ENCODE measurements at places on chromosomes 4 and X.

GRCh38 chr4:143089291-143089690 lies 95.4 kb upstream of the USP38 start:
- no peak for DNase-seq

GRCh38 chr4:22237155-22237751 lies 278.6 kb downstream of the ADGRA3 start:
- peak; percentile 64 for DNase-seq

DNA sequence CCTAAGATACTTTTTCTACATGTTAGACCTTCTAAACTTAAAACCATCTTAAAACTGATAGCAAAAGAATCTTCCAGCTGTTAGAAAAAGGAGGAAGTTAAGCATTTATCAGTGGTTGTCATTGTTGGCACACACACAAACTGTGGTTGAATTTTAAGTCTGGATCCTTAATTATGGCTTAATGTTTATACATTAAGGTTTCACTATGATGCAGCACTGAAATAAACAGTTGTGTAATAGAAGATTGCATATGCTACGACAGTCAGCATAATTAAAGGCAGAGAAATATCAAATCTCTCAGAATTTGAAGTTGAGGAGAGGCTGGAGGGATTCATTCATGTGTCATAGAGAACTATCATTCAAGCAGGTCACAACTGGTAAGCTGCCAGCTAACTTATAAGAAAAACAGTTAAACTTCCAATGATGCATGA lies 32.3 kb downstream of the ADGRA3 start:
- no peak for DNase-seq

- DNase-seq: no peak
Measured at GRCh38 chrX:120664081-120664480, 34.2 kb upstream of the C1GALT1C1 start.

DNA sequence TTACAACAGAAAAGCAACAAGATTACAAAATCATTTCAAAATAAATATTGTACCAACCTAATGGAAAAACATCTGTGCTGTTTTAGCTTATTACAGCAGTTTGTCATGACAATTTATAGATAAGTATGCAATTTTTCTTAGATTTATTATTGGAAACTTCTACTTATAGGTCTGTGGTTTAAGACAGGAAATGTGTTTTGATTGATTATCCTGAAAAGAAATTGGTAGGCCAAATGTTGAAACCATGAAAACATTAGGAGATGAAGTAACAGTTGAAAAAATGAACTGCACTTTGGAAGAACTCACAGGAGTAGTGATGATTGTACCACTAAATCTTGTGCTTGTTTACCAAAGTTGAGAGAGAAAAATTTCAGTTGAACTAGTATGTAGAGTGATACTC lies 162.2 kb upstream of the GIMD1 start:
- DNase-seq: no peak

DNA sequence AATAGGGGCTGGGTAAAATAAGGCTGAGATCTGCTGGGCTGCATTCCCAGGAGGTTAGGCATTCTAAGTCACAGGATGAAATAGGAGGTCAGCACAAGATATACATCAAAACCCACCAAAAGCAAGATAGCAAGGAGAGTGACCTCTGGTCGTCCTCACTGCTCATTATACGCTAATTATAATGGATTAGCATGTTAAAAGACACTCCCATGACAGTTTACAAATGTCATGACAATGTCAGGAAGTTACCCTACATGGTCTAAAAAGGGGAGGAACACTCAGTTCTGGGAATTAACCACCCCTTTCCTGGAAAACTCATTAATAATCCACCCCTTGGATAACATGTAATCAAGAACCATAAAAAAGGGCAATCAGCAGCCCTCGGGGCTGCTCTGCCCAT lies 403.6 kb downstream of the KCNIP4 start:
- DNase-seq: no peak

DNA sequence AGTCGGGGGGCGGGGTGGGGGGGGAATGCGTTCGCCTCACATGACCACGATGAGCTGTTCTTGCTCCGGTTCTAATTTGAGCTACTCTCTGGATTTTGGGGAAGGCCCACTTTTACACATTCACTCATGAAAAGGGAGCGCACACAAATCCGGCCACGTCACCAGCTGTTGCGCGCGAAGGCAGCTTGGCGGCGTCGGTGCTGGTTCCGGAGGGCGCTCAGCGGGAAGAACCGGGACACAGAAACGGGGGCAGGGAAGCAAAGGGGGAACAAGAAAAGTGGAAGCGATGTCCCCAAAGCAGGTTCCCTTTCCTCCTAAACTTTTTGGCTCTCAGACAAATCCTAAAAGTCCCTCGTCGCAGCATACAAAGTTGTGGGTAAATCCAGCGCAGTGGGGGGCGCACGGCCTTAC lies 605 bp downstream of the ANXA5 start:
- DNase-seq: peak; percentile 57

GRCh38 chr4:37812713-37813112 lies 13.8 kb upstream of the PGM2 start:
- DNase-seq: no peak

GRCh38 chr4:189278597-189279165 lies 662.0 kb upstream of the FRG1 start:
- no peak for DNase-seq

GRCh38 chr4:38567457-38567856 lies 96.5 kb upstream of the KLF3 start:
- no peak for DNase-seq

Measured in activated naive CD8-positive, alpha-beta T cell treated with anti-CD3 and anti-CD28 coated beads, Interleukin-2, amount 10 ng/mL, durations not matched to agents 7 days and 5 days (primary cell).